ENCODE measurements at places on chromosomes 13 and 19.
A peak's percentile ranks its signal among the peaks of the same experiment; 100 is the strongest.

- no peak for DNase-seq
These were observed 4.4 kb downstream of the CKAP2 start for GRCh38 chr13:52459668-52460067.

DNA sequence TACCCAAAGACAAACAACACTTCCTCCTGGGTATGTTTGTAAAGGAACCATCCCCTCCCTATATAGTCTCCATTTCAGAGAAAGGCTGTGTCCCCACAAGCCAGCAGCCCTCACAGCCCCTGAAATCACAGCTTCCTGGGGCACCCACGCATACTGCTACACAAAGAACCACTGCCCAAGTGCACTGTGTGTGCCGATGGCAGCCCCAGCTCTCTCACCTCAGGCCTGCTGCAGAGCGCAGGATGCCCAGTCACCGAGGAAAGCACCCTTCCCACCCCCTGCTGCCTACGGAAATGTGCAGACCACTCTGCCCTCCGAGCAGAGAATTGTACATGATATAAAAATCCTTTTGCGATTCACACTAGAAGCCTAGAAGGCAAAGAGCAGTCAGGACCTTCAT is 39.4 kb downstream of the SOHLH2 start:
- no peak for DNase-seq

DNA sequence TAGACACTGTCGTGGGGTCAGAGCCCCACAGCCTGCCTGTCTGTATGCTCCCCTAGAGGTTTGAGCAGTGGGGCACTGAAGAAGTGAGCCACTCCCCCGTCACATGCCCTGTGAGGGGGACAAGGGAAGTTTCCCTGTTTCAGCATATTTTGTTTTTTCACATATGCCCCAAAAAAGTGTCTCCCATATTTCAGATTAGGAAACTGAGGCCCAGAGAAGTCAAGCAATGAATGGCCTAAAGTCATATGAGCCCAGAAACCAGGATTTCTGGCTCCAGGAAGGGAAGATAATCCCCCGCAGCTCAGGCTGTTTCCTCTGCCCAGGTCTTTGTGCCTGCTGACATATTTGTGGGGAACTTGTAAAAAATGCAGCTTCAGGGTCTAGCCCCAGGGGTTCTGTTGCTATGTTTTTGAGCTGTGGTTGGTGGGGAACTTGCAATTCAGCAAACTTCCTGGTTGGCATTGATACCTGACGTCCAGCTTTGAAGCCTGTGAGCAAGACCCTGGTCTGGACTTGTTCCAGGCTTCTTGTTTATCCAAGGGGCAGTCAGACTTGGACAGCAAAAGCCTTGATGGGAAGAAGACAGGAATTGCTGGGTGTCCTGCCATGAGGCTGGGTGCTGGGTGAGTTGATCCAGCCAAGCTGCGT is 9.5 kb downstream of the RASL11A start:
- DNase-seq: no peak

- no peak for DNase-seq
These were observed 16.0 kb downstream of the ZC3H4 start for GRCh38 chr19:47097396-47098201.

DNA sequence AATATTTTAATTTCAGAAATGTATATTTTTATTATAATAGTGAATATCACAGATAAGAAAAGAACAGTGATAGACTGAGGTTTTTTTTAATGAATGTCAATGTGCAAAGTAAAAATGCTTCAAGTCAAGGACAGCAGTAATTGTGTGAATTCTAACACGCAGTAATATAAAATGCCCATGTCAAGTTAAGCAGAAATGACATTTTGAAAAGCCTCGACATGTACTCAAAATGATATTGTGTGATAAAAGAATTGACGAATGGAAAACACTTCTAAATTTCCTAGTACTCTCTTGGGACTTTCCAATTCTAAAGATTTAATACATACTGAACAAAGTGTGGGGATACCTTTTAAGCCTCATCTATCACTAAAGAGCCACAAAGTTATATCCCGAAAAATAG is 172.6 kb downstream of the SLITRK6 start:
- DNase-seq: no peak

GRCh38 chr13:23778002-23778652 is 111.1 kb downstream of the MIPEP start:
- DNase-seq: no peak

DNA sequence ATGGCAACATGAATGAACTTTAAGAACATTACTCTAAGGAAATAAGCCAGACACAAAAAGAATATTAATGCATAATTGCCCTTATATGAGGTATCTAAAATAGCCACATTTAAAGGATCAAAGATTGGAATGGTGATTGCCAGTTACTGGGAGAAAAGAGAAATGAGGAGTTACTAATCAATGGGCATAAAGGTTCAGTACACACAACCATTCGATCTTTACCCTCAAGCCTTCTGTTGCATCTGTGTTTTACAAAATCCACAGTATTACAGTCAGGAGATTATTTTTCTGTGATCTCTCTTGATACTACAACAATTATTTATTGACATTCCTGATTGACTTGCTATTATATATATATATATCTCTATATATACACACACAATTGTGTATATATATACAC is 310.0 kb upstream of the SLITRK5 start:
- DNase-seq: no peak

GRCh38 chr13:113742445-113743120 is 16.4 kb upstream of the TMEM255B start:
- no peak for DNase-seq

GRCh38 chr13:26497968-26498511 is 59.4 kb upstream of the WASF3 start:
- DNase-seq: no peak

GRCh38 chr19:29781386-29782259 is 30.2 kb upstream of the CCNE1 start:
- DNase-seq: no peak

DNA sequence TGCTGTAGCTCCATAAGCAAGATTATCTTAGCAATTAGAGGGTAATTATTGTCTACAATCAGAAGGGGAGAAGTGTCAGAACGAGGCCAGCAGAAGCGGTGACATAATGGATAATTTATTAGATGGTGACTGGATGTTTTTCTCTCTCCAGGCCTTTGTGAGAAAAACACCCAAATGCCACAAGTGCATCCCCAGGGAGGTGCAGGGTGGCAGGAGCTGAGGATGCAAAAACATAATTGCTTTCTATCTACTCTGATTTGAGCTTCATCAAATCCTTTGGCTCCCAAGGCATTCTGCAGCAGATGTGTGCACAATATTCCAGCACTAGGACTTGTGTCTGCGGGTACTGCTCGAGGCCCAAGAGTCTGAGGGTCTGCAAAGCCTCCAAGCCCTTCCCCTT is 220.1 kb upstream of the SERP2 start:
- DNase-seq: no peak

DNA sequence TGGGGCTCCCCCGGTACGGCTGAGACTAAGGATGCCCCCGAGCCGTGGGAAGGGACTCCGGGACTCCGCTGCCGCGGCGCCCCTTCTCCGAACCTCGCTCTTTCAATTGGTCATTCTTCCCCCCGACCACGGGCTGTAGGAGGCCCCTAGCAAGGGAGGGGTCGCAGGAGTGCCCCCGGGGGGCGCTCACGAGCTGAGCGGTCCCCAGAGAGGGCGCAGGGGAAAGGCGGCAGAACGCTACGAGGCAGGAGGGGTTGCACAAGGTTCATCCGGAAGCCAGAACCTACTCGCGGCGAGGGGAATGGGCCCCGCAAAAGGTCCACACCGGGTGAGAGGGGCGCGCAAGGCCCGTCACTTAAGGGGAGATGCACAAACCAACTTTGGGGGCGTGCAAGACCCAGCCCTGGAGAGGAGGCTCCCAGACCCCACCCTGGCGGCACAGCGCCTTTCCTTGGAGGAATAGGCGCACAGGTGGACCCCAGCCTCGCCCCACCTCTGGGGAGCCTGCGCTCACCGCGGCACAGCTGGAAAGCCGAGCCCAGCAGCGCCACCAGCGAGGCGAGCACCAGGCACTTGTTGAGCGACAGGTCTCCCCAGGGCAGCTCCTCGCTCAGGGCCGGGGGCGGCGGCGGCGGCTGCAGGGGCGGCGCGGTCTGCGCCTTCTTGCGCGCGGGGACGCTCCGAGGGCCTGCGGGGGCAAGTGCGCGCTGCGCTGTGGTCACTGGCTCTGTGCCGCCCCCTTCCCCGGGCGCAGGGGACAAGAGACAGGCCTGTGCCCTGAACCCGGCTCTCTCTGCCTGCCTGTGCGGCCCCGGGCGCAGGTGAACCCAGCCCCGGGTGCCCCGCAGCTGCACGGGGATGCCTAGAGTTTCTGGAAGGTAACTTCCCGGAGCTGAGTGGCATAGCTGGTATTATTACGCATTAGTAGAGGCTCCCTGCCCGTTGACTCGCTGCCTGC is 2.8 kb downstream of the JSRP1 start:
- no peak for DNase-seq

- DNase-seq: no peak
These were observed 460.5 kb downstream of the COG6 start for GRCh38 chr13:40116008-40116407.

GRCh38 chr19:8310342-8311055 is 2.3 kb upstream of the CD320 start:
- no peak for DNase-seq

DNA sequence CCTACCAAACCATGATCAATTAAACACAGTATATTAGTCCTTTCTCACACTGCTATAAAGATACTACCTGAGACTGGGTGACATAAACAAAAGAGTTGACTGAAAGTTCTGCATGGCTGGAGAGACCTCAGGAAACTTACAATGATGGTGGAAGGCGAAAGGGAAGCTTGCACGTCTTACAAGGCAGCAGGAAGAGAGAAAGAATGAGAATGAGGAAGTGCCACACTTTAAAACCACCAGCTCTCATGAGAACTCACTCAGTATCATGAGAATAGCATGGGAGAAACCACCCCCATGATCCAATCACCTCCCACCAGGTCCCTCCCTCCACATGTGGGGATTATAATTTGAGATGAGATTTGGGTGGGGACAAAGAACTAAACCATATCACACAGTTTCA is 324.9 kb upstream of the ZNF507 start:
- no peak for DNase-seq

DNA sequence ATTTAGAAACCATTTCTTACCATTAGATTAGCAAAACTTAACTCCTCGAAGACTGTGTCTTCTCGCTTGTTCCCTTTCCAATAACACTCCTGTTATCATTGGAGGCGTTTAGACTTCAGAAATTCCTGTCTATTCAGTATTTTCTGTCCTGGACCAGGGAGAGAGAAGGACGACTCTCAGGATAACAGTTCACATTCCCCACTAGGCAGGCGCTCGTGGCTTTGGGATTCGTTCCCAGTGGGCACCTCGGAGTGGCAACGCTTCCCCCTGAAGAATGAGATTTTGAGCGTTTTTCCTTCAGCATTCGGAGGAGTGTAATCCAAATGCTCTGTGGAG is 429 bp upstream of the ZNF225 start:
- no peak for DNase-seq

DNA sequence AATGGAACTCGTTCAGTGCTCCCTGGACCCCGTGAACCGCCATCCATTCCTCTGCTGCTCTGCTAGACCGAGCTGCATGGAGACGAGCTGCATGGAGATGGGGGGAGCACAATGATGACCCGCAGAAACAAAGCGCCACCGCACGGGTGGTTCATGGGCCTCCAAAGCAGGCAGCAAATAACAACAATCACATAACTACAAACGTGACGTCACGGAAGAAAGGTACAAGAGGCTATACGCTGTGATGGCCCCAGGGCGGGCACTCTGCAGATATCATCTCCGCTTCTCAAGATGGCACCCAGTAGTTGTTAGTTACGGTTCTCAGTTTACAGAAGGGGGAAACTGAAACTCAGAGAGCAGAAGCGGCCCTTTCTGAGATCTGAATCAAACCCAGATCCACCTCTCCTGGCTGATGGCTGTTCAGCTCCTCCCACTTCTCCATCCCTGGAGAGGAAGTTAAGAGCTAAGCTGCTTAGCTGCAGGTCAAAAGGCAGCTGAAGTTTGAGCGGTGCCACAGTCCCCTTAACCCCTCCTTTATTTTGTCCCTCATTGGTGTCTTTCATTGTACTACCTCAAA is 1.7 kb downstream of the ATP13A1 start:
- no peak for DNase-seq

DNA sequence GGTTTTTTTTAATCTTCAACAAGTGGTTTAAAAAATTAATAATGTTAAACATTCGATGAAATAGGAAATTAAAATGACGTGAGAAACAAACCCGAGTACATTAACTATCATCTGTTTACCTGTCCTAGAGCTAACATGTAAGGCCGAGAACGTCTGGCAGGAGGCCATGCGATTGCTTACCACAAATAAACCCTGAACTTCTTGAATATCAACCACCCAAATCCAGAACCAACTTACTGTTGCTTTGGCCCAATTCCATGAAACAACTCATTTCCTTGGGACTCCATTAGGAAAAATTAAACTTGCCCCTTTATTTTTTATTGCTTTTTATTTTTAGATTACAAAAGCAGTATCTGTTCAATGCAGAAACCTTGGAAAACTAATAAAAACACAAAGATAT is 228.9 kb upstream of the IRS2 start:
- peak; percentile 98 for DNase-seq

GRCh38 chr13:108957369-108958012 is 328.1 kb downstream of the MYO16 start:
- no peak for DNase-seq

- DNase-seq: no peak
These were observed 341.4 kb downstream of the PCDH9 start for GRCh38 chr13:66888698-66889097.

- DNase-seq: no peak
These were observed 6.4 kb downstream of the GARRE1 start for GRCh38 chr19:34260771-34261173.

DNA sequence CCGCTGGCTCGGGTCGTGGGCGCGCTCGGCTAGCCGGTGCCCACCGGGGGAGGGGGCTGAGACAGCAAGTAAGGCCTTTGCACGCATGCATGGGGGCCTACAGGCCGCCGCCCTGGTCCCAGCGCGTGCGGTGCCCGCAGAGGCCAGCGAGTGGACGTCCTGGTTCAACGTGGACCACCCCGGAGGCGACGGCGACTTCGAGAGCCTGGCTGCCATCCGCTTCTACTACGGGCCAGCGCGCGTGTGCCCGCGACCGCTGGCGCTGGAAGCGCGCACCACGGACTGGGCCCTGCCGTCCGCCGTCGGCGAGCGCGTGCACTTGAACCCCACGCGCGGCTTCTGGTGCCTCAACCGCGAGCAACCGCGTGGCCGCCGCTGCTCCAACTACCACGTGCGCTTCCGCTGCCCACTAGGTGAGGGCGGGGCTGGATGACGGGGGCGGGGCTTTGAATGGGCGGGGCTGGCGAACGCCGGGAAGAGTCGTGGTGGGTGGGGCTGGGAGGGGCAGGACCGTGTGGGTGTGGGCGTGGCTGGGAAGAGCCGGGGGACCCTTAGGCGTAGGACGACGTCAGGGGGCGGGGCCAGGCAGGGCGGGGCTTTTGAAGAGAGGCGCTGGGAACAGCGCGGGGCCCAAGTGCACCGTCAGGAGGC is 2.1 kb downstream of the CILP2 start:
- no peak for DNase-seq

- DNase-seq: no peak
These were observed 118.8 kb downstream of the CDK8 start for GRCh38 chr13:26372747-26373146.

Measured in LNCaP clone FGC (cell line).